ENCODE measurements at places on chromosomes 3 and 15. TPM values are rescaled to one million over a fixed set of nuclear protein-coding genes. Genes with fewer than 3 reads are reported as not detected.
A peak's percentile ranks its signal among the peaks of the same experiment; 100 is the strongest.

- no peak for DNase-seq
Measured at GRCh38 chr3:38085311-38085942, 46.4 kb downstream of the DLEC1 start.

DNA sequence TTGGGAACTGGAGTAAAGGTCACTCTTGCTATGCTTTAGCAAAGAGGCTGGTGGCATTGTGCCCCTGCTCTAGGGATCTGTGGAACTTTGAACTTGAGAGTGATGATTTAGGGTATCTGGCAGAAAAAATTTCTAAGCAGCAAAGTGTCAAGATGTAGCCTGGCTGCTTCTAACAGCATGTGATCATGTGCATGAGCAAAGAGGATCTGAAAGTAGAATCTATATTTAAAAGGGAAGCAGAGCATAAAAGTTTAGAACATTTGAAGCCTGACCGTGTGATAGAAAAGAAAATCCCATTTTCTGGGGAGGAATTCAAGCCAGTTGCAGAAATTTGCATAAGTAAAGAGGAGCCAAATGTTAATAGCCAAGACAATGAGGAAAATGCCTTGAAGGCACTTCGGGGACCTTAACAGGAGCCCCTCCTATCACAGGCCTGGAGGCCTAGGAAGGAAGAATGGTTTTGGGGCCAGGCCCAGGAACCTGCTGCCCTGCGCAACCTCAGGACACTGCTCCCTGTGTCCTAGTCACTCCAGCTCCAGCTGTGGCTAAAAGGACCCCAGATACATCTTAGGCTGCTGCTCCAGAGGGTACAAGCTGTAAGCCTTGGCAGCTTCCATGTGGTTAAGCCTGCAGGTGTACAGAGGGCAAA lies 212.2 kb upstream of the LINGO1 start:
- no peak for DNase-seq

DNA sequence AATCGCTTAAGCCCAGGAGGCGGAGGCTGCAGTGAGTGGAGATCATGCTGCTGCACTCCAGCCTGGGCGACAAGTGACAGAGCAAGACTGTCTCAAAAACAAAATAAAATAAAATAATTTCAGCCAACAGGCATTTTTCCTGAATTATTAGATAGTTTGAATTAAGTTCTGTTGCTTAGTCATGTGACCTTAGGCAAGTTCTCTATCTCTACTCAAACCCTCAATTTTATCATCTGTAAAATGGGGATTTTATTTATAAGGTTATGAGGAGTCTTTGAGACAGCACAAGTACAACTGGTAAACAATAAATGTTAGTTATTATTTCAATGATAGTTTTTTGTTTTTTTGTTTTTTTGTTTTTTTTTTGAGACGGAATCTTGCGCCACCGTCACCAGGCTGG lies 13.0 kb downstream of the SQOR start:
- no peak for DNase-seq

DNA sequence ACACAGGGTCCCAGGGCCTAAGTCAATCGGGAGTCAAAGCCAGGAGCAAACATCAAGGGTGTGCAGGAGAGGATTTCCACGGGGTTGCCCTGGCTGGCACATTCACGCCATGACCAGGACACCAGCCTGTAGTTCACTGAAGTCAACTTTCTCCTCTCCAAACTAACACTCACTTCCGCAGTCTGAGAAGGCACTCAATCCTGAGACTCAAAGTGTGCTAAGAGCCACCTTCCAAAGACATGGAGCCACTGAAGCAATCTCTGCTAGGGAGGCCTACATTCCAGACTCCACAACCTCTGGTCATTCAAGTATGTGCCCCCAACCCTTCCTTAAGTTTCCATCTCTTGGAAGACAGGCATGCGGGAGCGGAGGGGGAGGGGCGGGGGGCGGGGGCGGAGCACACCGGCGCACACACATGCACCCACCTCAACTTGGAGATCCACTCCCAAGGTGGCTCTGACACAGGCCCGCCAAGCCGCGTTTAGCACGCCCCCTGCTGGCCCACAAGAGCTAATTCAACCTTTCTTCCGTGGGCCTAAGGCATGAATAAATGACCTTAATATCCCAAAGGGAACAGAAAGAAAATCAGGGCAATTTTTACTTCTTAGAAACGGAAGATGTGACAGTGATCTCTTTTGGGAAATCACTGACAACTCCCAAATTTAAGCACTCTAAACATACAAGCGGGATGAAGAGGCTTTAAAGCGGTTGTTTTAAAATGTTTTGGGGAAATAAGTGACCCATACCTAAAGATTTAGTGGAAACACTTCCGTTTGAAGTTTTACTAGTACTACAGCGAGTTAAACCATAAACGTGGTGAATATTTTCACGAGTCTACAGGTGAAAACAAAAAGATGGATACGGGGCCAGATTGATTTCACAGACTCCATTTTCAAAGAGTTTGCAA lies 162.5 kb upstream of the CHRNA7 start:
- peak; percentile 41 for DNase-seq

DNA sequence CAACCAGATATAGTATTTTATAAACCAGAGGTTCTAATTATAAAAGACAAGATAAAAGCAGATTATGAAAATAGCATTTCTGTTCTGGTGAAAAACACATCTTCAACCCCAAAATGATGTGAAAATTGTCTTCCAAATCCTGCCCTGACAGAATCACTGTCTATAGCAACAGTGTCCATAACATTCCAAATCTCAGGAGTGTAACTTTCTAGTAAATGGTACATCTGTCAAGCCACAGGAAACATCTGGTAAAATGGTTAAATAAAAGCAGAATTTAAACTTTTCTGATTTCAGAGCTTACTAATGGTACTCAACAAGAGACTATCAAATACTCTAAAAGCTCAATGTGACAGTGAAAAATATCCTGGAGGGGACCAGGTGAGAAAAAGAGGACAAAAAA lies 60.5 kb downstream of the VGLL4 start:
- no peak for DNase-seq

TUBGCP5 gene
- 21.9 TPM for total RNA-seq

DNA sequence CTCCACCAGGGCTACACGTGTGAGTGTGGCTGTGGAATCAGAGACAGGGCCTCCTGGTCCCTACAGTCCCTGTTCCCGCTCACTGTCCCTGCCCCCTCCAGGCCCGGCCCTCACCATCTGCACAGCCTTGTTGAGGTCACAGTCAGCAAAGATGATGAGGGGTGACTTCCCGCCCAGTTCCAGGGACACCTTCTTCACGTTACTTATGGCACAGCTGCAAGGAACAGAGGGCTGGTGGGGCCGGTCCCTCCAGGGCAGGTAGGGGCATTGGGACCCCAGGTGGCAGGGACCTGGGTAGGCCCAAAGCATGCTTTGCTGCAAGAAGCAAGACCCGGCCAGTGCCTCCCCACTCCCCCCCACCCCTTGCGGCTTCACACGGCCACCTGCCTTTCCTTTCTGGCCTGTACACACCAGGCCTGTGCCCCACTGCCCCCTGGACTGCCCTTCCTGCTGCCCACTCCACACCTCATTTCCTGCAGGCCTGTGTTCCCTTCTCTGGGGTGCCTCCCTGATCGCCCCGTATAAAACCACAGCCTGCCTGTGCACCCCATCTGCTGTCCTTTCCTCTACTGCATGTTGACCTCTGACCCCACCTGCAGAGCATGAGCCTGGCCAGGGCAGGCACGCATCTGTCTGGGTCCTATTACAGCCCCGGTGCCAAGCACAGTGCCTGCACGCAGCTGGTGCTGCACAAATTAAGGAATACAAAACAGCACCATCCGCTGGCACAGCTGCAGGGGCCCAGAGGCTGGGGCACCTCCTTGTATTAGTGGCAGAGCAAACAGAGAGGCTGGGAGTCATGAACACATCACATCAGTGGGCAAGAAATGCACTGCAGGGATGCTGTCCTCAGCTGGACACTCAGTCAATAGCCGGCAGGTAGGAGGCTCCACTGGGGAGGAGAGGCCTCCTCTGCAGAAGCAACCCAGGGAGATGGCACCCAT lies 30.8 kb upstream of the SLC41A3 start:
- DNase-seq = no peak

GRCh38 chr3:146125951-146126350 lies 35.0 kb downstream of the PLOD2 start:
- no peak for DNase-seq

- DNase-seq = no peak
Measured at GRCh38 chr3:80051602-80051962, 283.8 kb upstream of the ROBO1 start.

DNA sequence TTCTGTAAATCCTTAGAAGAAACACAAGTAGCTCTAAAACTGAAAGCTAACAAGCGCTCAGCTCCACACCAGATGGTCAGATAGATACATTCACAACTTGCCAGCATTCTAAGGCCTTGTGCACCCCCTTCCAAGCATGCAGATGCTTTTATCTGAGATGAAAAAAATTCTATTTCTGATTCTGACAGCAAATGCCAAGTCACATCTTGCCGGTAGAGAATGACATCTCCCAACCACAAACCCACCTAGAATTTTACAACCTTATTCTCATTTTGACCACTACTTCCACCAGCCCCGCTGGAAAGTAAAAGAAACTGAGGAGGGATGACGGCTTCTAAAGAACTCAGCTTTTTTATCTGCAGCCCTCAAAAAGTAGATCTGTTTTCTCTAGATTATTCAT lies 57.7 kb downstream of the SUMF1 start:
- DNase-seq = no peak

- no peak for DNase-seq
Measured at GRCh38 chr3:156377718-156378117, 177.2 kb downstream of the SSR3 start.

CATSPER2 gene
- 0.52 TPM for total RNA-seq

DNA sequence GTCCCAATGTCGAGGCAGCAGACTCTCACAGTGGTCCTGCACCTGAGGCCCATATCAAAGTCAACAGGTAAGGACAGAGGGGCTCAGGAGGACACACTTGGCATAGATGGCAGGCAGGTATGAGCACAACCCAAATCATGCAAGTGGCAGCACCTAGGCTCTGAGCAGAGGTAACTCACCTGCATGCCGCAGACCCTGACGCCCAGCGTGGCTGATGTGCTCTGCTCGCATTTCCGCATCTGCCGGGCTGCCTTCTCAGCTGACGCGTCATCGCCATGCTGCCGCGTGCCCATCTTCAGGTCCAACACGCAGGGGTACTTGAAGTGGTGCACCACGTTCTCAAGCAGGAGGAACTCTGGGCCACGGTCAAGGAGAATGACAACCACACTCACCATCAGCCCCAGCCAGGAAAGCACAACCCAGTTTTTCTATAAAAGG lies 4.2 kb upstream of the GMPPB start:
- no peak for DNase-seq

- no peak for DNase-seq
Measured at GRCh38 chr3:171123915-171124314, 97.4 kb upstream of the SLC2A2 start.

GABRR3 gene
- total RNA-seq = not detected

- DNase-seq = no peak
Measured at GRCh38 chr3:190260301-190260700, 61.9 kb downstream of the CLDN1 start.

DNA sequence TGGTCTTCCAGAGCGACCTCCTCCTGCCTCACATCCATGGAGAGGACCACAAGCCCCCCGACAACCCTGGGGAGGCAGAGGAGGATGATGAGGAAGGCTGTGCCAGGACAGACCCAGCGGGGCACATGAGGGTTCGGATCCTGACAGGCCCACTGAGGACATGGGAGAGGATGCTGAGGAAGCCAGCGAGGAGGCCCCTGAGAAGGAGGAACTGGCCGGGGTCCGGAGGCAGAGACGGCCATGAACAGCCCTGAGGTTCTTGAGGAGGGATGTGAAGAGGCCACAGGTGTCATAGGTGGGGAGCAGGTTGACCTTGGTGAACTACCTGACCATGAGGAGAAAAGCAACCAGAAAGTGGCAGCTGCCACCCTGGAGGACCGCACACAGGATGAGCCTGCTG lies 54.9 kb upstream of the WNT7A start:
- no peak for DNase-seq

DNA sequence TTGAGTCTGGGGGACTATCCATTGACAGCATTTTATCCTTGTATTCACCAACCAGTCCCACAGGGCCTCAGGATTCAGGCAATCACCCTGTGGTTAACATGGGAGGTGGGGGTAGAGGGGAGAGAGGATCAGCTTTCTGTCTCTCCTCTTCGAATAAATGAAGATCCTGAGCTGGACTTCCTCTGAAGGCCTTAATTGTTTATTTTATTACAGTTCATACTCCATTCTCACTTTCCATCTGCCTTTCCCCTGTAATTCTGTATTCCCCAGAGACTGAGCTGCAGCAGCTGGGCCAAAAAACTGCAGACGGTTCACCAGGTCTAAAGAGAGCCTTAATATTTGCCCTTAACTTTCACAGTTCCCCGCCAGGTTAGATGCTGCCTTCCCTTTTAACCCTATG lies 11.9 kb downstream of the TAGLN3 start:
- no peak for DNase-seq

SAMMSON gene
- not detected for total RNA-seq

- peak; percentile 69 for DNase-seq
Measured at GRCh38 chr3:39809181-39809994, at the start of gene MYRIP. MYRIP (plus strand) TSS chr3:39809609; CDS start chr3:39900817, 91,208 bp downstream.

- no peak for DNase-seq
Measured at GRCh38 chr3:5186089-5186857, 1.2 kb upstream of the EDEM1 start.

DNA sequence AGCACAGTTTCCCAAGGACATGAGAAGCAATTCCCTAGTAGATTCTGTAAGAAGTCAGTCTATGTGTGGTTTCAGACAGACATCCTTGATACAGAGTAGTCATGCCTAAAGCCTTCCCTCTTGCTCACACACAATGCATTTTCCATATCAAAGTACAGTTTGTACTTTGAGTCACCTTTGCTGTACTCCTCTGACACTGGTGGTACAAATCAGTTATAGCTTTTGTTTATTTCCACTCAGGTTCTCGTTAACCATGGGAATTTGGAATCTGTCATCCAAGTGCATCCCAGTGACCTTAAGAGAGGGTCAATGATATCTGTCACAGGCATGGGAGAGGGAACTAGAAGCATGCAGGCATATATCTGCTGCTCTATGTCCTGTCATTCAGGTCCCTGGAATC lies 3.6 kb upstream of the GNB4 start:
- no peak for DNase-seq

DNA sequence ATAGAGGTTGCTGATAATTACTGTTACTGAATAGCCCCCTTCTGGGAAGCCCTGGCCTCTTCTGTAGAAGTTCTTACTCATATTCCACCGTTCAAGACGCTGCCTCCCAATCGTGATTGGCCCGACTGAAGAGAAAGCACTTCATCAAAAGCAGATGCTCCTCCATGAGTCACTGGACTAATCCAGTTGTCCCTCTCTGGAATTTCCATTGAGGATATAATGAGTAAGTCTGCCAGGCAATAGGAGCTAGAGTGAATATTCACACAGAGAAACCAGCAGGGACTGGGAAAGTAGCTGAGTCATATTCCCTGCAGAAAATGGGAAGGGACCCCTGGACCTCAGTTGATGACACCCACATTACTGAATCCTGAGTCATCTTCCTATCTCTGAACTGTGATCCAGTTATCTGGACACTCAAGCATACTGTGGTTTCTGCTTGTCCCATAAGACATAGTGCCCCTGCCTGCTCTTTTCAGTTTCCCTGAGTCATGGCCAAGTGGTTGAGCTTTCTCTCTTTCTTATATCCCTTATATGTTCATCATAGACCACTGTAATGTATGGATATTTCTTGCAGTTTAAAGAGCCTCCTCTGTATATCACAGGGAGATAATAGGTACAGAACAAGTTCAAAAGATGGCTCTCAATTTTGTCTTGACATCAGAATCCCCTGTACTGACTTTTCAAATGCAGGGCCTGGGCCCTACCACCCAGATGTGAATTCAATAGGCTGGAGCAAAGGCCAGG lies 151.2 kb upstream of the CDIN1 start:
- DNase-seq = peak; percentile 68
